Epithelial cell of proximal tubule (primary cell): ENCODE measurements at places on chromosomes 12 and 14. TPM values are rescaled to one million over a fixed set of nuclear protein-coding genes. Genes with fewer than 3 reads are reported as not detected.
A peak's percentile ranks its signal among the peaks of the same experiment; 100 is the strongest.

GRCh38 chr12:110224379-110225304 is 56.4 kb upstream of the ATP2A2 start:
- DNase-seq: peak; percentile 32

- no peak for DNase-seq
These were observed 110.6 kb downstream of the ANO6 start for GRCh38 chr12:45326358-45326975.

DNA sequence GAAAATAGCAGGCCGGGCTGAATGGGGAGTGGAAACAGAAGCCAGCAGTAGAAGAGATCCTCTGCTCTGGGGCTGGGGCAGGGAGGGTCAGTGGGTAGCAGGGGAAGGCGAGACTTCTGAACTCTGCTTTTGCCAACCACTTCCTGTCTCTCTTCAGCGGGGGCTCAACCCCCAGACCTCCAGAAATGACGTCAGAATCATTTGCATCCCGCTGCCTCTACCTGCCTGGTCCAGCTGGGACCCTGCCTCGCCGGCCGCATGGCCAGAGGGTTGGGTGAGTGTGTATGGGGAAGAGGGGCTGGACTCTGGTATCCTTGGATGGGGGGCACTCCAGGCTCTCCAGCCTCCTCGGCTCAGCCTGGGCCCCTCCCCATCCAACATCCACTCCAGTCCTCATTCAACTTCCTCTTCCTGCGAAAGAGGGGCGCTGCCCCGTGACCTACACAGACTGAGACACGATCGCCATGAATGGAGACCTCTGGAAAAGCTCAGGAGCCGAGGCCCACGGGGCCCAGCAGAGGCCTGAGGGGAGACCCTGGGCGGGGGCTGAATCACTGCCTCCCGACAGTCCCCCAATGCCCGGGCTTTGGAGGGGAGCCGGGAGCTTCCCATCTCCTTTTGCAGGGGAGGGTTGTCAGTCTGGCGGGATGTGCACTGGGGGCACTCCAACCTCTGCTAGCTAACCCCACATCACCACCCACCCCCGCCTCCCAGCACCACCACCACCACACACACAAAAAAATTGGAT is 458 bp upstream of the HOXC4 start:
- no peak for DNase-seq

DNA sequence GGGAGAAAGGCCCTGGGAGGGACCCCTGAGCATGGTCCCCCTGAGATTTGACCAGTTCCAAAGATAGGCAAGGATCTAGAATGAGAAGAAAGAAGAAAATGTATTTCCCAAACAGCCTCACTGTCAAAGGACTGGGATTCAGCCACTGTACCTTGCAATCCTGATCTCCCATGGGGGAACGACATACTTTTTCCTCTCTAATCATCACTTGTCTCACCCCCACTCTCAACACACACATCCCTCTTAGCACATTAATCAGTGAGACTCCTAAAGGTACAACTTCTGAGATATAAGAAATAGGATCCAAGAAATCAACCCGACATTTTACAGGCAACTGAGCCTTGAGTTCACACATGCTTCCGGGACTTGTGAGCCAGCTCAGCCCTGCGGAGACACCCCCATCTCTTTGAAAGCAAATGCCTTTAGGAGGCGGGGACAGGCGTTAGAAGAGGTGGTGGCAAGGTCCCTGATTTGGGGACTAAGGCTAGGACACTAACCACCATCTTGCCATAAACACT is 1.4 kb downstream of the MAP3K9 start:
- no peak for DNase-seq

GRCh38 chr12:100248886-100249285 is 18.0 kb downstream of the DEPDC4 start:
- no peak for DNase-seq

DNA sequence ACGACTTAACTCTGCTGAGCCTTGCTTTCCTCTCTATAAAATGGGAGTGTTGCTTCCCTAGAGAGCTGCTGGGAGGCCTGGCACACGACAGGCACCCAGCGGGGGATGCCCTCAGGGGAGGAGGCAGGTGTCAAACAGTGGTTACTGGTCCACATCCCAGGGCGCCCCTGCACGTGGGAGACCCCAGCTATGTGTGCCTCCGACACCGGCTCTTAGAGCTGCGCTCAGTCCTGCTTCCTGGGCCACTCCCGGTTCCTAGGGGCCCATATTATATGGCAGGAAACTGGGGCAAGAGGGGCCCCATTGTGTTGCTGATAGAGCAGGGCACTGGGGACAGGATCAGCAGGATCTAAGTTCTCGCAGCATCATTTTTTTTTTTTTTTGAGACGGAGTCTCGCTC is 47.3 kb downstream of the CHGA start:
- no peak for DNase-seq

DNA sequence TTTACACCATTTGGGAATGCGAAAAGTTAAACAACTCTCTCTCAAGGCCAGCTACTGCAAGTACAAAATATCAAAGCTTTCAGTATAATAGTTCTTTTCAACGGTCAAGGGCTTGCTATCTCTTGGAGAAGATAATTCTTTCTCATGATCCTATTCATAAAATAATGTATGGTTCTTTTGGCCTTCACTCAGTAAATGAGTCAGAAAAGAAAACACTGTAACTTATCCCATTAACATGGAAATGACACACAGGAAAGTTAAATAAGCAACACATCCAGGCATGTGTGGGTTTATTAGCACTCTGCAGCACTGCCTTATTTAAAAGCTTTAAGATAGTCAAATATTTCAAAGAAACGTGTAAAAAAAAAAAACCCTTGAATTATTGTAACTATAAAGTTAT is 36.9 kb downstream of the ZFC3H1 start:
- DNase-seq: no peak

GRCh38 chr12:91311081-91311480 is 128.5 kb upstream of the DCN start:
- no peak for DNase-seq

- DNase-seq: no peak
These were observed 160.5 kb downstream of the NUAK1 start for GRCh38 chr12:105978276-105978675.

DNA sequence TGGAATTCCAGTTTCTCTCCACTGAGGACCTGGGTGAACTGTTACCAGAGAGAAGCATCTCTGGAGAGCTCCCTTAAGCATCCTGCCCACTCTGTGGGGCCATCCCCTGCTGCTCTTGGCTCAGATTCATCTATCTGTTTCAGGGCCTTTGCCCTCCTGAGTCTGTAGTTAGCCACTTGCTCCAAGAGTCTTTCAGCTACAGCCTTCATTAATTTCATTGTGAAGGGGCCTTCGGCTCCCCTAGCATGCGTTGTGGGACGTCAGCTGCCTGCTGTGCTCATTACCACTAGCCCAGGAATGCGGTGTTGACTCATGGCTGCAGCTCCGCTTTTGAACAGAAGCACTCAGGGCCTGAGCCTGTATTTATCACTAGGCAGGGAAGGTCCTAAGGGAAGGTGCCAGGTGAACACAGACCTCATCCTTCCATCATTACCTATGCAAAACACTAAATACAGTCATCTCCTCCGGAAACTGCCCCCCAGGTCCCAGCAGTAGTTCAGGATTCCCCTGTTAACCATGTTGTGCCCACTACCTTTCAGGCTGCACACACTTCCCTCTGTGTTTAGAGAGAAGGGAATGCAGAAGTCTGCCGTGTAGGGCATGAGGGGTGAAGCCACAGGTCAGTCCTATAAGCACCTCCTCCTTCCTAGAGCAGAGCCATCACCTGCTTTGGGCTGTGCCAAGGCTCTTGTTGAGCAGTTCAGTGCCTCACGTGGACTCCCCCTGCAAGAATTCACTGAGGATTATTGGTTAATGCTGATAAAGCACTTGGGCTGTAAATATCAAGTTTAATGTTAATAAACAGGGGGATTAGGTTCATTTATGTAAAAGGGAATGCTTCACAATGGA is 191.4 kb downstream of the CACNA1C start:
- DNase-seq: peak; percentile 51

The GLI1 gene
- total RNA-seq: 0.51 TPM in 1 of 2 replicates, not detected in the other

GRCh38 chr12:94930772-94931171 is 72.7 kb downstream of the NDUFA12 start:
- no peak for DNase-seq

The KCNC2 gene
- not detected in 2 replicates for total RNA-seq

- no peak for DNase-seq
These were observed 197.1 kb downstream of the EXOC5 start for GRCh38 chr14:57071639-57072038.

GRCh38 chr12:93756288-93756687 is 79.1 kb downstream of the CRADD start:
- DNase-seq: no peak

- no peak for DNase-seq
These were observed at the start of gene EFS for GRCh38 chr14:23365036-23365731. Gene EFS (minus strand): TSS chr14:23365172. CDS start chr14:23365025, 147 bp downstream.

The CMA1 gene
- not detected in 2 replicates for total RNA-seq

The TPH2 gene
- not detected in 2 replicates for total RNA-seq

The OR6C2 gene
- total RNA-seq: not detected in 2 replicates

DNA sequence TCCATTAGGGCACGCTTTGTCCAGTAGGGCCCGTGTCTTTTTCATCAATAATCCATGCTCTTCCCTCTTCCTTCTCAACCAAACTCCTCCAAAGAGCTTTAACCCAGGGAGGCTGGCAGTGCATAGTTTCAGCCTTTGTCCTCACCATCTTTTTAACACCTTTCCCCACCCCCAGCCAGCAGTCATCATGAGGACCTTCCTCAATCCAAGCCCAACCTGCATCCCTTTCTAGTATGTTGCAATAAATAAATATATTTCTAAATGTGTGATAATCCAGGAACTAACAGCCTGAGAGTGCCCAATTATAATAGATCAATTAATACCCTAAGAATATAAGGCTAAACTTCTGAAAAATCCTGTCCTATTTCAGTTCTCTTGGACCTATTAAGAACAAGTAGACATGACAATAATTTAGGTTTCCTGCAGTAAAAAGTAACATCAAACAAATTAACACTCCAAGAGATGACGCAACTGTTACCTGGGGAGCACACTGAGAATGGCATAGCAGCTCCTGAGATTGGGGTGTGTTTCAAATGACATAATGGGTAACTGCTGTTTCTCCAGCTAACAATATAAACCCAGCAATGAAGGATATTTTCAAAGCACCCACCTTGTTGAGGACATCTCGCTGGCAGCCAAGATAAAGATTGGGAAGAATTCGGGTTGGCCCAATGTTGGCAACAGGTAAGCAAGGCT is 62.6 kb downstream of the DUSP16 start:
- no peak for DNase-seq

The INHBE gene
- 0.29 TPM in 1 of 2 replicates, not detected in the other for total RNA-seq

The AMHR2 gene
- not detected in 2 replicates for total RNA-seq

The LGR5 gene
- not detected in 2 replicates for total RNA-seq

The KRT77 gene
- not detected in 2 replicates for total RNA-seq

GRCh38 chr12:63844391-63845341 is at the start of gene SRGAP1:
Gene SRGAP1 (plus strand): TSS chr12:63844700. CDS start chr12:63844817, 117 bp downstream.
- no peak for DNase-seq

The SLC38A4 gene
- under 0.01 TPM in 1 of 2 replicates, not detected in the other for total RNA-seq

- DNase-seq: no peak
These were observed 5.3 kb upstream of the UBC start for GRCh38 chr12:124919521-124920352.

The MUCL1 gene
- not detected in 2 replicates for total RNA-seq

GRCh38 chr12:62732861-62733427 is 202.0 kb downstream of the PPM1H start:
- DNase-seq: no peak

DNA sequence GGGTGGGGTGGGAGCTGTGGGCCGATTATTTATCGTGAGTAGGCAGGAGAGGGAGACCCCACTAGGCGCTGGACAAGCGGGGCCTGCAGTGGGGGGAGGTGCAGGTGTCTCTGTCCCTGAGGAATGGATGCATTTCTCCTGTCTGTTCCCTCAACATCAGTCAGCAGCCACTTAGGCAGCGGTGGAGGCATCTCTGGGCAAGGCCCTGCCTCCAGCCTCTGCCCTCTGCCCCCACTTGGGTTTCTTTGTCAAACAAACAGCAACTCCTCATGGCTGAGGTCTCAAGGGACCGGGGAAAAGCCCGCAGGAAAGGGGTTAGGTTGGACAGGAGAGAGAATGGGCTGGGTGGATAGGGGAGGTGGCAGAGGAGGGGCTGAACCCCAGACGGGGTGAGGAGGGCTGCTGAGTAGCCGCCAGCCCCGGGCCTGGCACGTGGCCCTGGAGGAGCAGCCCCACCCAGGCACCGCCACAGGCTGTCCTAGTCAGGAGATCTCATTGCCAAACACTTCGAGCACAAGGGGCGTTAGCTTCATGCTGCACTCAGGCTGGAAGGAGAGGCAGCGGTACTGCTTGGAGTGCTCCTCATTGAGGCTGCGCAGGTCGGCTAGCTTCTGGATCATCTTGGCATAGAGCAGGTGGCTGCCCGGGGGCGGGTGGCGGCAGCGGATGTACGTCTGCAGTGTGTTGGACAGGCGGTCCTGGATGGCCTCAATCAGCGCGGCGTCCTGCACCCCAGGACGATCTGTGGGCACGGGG is 24.7 kb upstream of the HDAC7 start:
- DNase-seq: no peak

GRCh38 chr14:86430853-86431252 is 900.9 kb downstream of the FLRT2 start:
- DNase-seq: no peak

GRCh38 chr14:75158843-75159614 is 17.4 kb downstream of the TMED10 start:
- no peak for DNase-seq

- peak; percentile 74 for DNase-seq
These were observed 58.8 kb downstream of the PIK3C2G start for GRCh38 chr12:18320036-18320617.

The MYO1A gene
- total RNA-seq: 0.07 TPM in 1 of 2 replicates, not detected in the other

The GARIN6 gene
- total RNA-seq: not detected in 2 replicates

DNA sequence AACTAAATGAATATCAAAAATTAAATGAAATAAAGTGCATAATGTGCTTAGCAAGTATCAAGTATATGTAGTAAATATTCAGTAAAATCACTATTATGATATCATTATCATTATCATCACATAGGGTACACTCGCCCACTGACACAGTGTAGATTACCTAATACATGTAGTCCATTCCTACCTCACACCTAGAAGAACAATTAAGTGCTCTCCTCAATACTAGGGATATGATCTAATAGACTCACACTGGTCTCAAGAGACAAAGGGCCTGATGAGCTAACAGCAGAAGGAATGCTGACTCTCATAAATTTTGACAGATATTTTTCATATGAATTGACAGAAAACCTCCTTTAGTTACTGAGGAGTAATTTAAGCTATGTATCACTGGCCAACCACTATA is 29.1 kb downstream of the FSCB start:
- DNase-seq: no peak

The DCN gene
- 1.6 and 12.5 TPM in 2 replicates for total RNA-seq

The AICDA gene
- total RNA-seq: not detected in 2 replicates

The ANKS1B gene
- total RNA-seq: 0.46 TPM in 1 of 2 replicates, not detected in the other
